PC-9 (cell line): ENCODE measurements at places on chromosomes 5 and 9. TPM values are rescaled to one million over a fixed set of nuclear protein-coding genes. Genes with fewer than 3 reads are reported as not detected.

Gene ANXA1
- 653 and 753 TPM in 2 replicates for total RNA-seq

Gene HTR4
- not detected in 2 replicates for total RNA-seq

GRCh38 chr5:31036411-31036810 lies 157.1 kb upstream of the CDH6 start:
- no peak for DNase-seq

DNA sequence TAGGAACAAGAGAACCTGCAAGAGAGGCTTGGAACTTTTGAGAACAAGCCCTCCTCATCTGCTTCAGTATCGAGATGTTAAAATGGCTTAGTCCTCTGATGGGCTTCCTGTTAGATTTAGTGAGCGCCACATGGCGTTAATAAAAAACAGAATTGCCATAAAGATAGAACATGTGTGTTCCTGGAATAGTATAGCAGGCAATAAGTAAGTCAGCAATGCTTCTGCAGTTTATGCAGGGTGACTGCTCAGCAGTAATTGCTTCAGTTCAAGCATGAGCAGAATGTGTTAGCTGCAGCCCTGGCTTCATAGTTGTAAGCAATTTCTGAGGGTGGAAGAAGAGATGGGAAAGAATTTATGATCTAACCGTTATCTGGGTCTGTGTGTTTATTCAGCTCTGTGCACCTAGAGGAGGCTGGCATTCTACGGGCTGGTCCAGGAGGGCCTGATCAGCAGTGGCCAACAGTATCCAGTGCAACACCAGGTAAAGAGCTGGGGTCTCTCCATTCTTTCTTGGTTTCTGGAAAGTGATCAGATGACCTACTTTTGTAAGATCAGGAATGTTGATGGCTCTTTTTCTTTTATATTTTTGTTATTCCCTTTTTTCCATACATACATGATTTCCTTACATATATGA lies 15.9 kb downstream of the PCDHAC2 start:
- no peak for DNase-seq

GRCh38 chr9:134802216-134802795 lies 78.3 kb upstream of the FCN2 start:
- DNase-seq: peak; percentile 31

DNA sequence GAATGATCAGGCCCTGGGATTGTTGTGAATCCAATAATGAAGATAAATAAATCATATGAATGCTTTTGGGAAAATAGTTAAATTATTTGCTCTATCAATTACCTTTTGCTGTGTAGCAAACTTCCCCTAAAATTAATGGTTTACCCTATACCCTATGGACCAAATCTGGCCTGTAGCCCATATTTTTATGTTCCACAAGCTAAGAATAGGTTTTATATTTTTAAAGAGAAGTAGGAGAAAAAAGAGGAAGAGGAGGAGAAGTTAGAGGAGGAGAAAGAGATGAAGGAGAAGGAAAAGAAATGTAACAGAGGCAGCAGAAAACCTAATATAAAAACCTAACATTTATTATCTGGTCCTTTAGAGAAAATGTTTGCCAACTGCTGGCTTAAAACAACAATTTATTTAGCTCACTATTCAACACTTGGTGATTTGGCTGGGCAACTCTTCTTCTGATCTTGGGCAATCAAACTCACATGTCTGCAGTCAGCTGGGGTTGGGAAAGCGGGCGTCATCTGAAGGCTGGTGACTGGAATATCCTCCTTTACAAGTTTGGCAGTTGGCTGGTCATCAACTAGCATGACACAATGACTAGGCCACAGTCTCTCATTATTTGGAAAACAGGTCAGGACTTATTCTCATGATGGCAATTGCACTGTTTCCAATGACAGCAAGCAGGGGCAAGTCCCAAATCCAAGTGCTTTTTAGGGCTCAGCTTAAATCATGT lies 522.9 kb downstream of the RASEF start:
- no peak for DNase-seq

DNA sequence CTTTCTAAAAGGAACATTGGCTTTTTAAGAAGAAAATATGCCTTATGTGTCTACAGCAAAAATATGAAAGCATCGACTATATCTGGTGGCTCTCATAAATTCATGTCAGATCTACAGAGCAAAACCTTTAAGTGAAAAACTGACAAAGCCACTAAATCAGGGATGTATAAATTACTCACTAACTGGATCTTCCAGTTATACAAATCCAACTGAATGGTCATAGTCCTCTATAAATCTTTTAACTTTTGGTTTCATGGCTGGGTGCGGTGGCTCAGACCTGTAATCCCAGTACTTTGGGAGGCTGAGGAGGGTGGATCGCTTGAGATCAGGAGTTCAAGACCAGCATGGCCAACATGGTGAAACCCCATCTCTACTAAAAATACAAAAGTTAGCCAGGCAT lies 29.2 kb upstream of the GZMA start:
- no peak for DNase-seq

- no peak for DNase-seq
Measured at GRCh38 chr5:74464512-74465209, 175.9 kb downstream of the ENC1 start.

GRCh38 chr5:83434946-83435345 lies 36.6 kb upstream of the VCAN start:
- no peak for DNase-seq
